ENCODE measurements at places on chromosomes 1 and 21.

- no peak for DNase-seq
Measured at GRCh38 chr1:11481019-11481418, 2.1 kb downstream of the DISP3 start.

GRCh38 chr1:56468518-56468917 is 110.8 kb downstream of the PLPP3 start:
- no peak for DNase-seq

GRCh38 chr1:111720977-111721786 is 18.0 kb downstream of the INKA2 start:
- no peak for DNase-seq

DNA sequence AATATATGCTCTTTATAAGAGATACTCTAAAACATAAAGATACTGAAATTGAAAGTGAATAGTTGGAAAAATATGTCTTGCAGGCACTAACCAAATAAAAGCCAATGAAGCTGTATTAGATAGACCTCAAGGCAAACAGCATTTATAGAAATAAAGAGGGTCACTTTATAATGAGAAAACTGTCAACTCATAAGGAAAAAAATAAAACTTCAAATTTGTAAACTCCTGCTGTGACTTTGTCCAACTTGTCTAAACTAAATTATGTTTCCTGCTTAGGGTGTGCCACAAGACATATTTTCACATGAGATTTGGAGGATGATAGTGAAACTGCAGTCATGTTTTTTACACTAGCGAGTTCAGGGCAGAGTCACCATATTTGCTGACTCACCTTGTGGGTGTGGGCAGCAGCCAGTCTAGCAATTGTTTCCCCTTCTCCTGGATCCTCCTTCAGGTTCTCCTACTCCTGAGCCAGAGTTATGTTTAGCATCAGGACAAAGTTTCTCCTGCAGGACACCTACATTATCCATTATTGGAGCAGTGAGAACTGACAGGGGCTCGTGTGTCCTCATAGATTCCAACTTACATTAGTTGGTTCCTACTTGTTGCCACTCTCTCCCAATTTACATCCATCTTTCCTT is 43.8 kb downstream of the CD53 start:
- DNase-seq: no peak

DNA sequence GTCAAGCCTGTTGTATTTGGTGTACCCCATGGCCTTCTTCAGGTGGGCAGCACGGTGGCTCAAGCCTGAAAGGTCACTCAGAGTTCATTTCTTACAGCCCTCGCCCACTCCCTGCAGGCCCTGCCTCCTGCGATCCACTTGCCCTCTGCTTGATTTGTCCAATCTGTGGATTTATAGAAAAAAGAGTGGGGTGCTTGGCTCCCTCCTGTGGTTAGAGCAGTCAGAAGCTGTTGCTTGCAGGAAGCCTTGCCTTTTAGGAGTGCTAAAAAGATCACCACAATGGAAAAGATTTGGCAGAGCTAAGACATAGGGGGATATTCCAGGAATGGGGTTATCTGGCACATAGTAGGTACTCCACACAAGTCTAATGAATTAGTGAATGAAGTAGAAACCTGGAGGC is 108.0 kb upstream of the TRABD2B start:
- no peak for DNase-seq

- DNase-seq: no peak
Measured at GRCh38 chr1:61699911-61700851, 24.8 kb downstream of the TM2D1 start.

GRCh38 chr1:40842207-40842606 is 20.0 kb downstream of the CITED4 start:
- DNase-seq: no peak

GRCh38 chr21:46146856-46147255 is 8.5 kb downstream of the FTCD start:
- no peak for DNase-seq

GRCh38 chr1:162690672-162691434 is 58.6 kb downstream of the DDR2 start:
- DNase-seq: no peak

GRCh38 chr1:24551960-24552571 is 3.8 kb upstream of the NCMAP start:
- no peak for DNase-seq

DNA sequence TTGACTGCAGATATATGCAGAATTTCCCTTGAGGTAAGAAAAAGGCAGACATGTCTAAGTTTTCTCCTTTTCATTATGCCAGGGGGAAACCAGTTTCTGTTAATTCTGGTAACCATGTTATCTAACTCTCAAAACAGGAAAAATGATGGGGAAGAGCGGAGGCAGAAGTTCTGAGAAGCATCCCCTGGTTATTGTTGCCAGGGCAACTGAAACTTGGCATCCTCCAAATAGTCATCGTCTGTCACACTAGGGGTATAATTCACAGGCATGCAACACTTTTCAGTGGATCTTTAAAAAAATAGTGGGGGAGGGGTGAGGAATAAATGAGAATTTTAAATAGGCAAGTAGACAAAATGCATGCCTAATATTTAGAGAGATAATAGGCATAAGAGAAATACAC is 715.3 kb upstream of the CXADR start:
- no peak for DNase-seq

DNA sequence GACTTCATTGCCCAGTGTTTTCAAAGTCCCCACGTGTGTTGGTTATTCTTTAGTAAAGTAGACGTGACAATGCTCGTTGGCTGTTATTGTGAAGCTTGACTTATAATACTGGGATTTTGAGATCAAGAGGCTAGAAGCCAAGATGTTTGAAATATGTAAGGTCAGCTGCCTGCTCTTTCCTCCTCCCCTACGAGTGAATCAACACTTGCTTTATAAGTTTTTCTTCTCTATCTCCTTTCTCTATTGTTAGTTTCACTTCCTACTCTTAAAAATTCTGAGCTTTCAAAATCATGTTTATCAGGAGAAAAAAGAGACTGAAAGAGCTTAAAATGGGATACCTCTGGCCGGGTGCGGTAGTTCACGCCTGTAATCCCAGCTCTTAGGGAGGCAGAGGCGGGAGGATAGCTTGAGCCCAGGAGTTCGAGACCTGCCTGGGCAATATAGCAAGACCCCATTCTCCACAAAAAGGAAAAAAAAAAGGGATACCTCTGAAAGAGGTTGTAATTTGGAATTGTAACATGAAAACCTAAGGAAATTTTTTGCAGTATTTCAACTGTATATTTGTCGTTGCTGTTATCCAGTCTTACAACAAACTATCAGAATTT is 72.0 kb downstream of the EPB41 start:
- DNase-seq: no peak

- no peak for DNase-seq
Measured at GRCh38 chr1:19009126-19009881, 52.8 kb upstream of the IFFO2 start.

DNA sequence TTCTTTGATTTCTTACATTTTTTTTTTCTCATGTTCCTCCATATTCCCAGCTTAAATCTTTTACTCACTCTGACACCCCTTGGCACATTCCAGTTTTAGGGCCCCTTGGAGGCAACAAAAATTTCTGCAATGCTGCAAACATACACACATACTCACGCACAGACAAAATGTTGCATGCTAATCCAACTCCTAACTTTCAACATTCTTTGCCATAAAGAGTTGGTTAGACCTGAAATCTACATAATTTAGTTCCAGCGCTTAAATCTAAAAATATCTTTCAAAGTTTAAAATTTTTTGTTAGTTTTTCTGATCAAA is 103.9 kb downstream of the PTPN14 start:
- DNase-seq: no peak

- DNase-seq: no peak
Measured at GRCh38 chr1:164858096-164858632, 299.2 kb downstream of the PBX1 start.

DNA sequence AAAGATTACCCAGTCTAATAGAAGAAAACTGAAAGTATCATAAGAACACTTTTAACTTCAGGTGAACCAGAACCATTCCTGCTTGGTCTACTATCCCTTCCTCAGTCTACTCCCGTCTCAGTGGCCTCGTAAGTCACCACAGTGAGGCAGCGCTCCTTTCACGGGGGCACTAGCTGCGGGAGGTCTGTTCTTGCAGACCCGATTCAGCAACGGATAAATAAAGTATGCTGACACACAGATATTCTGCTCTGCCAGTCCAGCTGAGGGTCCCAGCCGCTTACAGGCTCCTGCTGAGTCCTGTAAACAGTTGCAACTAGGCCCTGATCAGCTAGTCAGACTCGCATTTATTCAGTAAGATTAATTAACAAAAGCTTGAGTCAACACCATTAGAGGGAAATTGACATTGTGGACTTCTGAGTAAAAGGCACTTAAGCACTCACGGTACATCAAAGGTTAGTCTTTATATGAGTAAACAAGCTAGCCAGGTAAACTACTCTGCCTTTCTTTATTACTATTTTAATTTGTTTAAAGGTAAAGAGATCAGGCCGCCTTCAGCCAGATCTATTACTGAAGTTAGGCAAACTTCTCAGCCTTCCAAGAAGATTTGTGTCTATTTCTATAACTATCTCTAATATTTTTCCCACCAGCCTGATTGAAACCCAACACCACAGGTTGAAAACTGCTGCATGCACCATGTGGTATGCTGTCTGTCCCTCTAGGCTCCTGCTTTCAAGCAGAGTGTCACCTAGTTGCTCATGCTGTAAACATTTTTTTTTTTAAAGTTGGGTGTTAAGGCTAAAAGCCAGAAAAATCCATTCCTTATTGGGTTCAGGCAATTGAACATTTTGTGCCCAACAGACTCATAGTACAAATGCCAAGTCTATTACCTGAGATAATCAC is 87.7 kb downstream of the INTS7 start:
- DNase-seq: peak; percentile 95

DNA sequence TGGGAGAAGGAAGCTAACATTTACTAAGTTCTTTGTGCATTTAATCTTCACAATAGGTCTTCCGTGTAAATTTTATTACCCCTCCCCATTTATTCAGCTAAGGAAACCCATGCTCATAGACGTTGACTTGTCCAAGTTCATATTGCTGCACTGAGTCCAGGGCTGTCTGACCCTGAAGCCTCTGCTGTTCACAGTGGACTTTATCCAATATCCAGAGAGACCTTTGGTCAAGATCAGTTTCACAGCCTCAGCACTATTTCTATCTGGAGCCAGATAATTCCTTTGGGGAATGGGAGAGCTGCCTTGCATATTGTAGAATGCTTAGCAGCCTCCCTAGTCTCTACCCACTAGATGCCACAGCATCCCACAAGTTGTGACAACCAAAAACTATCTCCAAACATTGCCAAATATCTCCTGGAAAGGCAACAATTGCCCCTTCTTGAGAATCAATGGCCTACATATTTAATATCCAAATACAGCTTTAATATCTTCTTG is 26.4 kb downstream of the ILDR2 start:
- DNase-seq: no peak

DNA sequence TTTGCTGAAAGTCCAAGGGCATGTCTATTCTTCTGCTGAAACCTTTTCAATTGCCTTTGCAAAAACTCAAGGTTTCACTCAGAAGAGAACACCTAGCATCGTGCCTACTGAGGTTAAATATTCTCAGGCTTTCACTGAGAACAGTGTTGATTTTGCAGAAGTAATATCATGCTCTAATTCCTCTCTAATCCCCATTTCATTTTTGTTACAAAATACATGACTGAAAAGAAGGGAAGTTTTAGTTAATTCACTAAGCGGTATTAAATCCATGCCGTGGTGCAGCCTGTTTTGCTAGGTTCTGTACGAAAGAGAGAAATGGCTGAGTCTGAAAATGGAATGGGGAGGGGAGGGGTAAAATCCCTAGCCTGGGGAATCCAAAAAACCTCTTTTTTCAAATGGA is 163.2 kb upstream of the CAMK1G start:
- no peak for DNase-seq

GRCh38 chr1:31368611-31369107 is 4.2 kb downstream of the FABP3 start:
- no peak for DNase-seq

DNA sequence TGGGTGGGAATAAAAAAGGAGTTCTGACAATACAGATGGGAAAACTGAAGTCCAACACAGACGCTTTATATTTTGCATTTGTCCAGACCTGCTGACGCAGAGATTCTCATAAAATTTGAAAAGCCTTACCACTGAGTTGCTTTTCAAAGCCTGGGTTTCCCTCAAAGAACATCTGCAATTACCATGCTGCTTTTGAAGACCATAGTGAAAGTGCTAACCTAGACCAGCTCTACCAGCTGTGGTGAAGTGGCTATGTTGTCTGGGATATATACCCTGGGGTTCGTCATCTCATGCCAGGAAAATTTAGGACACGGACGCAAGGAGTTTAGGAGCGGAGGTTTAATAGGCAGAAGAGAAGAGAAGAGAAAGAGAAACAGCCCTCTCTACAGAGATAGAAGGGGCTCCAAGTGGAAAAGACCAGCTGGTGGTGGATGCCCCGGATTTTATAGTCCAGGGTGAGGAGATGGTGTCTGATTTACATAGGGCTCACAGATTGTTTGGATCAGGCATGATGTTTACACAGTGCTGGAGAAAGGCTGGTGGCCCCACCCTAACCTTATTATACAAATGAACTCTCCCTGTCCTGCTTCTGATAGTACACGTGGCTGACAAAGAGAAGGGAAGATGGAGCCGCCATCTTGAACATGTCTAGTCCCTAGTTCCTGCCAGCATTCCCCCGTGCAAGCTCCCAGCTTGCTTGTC is 73.8 kb downstream of the AK4 start:
- peak; percentile 72 for DNase-seq

DNA sequence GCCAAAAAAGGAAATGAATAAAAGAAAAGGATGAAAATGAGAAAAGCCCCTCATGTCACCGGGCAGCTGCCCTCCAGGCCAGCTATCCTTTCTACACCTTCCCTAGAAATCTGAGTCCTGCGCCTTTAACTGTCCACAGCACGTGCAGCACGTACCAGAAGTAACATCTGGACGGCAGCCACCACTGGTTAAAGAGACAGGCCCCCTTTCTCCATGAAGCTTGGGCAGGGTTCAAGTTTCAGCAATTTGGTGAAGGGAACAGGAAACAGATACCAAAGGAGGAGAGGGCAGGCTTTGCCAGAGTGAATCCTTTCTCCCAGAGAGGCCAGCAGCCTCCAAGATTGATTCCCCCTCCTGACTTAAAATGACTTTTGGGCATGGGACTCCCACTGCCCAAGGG is 3.6 kb upstream of the KIAA2013 start:
- no peak for DNase-seq

DNA sequence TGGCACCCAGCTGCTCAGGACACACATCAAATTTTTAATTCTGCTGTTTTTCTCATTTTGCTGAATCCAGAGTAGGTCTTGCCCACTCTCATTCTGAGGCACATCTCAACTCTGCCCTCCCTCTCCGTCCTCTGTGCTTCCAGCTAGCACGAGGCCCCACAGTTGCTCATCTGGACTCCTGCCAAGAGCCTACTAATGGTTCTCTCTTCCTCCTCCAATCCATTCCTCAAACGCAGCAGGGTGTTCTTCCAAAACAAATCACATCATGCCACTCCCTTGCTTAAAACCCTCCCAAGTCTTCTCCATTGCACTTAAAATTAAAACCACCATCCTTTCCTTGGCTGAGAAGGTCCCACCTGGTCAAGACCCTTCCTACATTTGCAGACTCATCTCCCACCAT is 49.8 kb upstream of the SCAF4 start:
- DNase-seq: peak; percentile 11
